ENCODE measurements at places on chromosomes 3 and 15. TPM values are rescaled to one million over a fixed set of nuclear protein-coding genes. Genes with fewer than 3 reads are reported as not detected.
A peak's percentile ranks its signal among the peaks of the same experiment; 100 is the strongest.

- no peak for DNase-seq
Observed at GRCh38 chr3:115498421-115498820, 124.9 kb upstream of the GAP43 start.

DNA sequence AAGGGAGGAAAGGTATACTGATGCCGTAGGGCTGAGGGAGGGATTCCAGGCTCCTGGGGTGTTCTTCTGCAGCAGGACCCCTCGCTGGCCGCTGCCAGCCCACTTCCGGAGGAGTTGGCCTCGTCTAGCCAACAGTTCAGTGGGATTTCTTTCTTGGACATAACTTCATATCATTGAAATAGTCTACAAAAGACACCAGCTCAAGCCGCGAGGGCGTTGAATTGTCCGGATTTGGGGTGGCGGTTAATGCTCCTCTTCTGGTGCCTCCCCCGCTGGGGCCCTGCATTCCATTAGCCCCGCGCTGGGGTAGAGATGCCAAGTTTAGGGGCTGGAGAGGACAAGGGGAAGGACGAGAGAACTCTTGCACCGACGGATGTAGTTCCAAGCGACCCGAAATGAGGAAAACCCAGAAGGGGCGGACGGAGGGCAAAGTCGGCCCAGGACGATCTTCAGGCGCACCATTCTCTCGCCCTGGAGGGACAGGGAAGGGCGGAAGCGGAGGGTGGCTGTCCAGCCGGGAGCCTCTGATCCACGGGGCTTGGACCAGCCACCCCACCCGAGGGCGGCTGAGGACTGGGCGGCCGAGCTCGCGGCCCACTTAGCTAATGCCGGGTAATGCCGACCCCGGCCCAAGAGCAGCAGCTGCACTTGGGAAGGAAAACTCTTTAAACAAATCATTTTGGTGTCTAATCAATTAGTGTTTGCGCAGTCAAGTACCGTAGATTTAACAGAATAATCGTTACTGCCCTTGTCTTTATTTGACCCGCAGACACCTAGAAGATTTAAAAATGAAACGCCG, 4.7 kb upstream of the ONECUT1 start:
- no peak for DNase-seq

DNA sequence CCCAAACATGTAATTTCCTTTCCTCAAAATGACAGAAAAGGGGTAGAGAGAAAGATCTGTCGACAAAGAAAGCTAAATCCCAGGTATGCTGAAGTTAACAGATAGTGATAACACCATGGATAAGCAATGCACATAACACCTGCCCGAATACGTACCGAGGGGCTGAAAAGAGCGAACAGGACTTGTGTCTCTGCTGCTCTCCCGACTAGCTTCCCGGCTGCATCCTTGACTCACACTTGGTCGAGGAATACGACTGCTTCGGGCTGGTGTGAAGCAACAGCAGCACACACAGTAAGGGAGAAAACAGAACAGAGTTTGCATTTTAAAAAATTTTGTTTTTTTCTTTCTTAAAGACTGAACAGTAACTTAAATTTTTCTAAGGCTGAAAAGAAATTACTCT, 136.4 kb downstream of the CLASP2 start:
- DNase-seq, result no peak

GRCh38 chr3:60657972-60658371, 593.3 kb downstream of the FHIT start:
- DNase-seq, result no peak

- peak; percentile 37 for DNase-seq
Observed at GRCh38 chr3:21041621-21042020, 709.4 kb downstream of the ZNF385D start.

GRCh38 chr15:69305204-69305931, 6.7 kb downstream of the PAQR5 start:
- no peak for DNase-seq

DNA sequence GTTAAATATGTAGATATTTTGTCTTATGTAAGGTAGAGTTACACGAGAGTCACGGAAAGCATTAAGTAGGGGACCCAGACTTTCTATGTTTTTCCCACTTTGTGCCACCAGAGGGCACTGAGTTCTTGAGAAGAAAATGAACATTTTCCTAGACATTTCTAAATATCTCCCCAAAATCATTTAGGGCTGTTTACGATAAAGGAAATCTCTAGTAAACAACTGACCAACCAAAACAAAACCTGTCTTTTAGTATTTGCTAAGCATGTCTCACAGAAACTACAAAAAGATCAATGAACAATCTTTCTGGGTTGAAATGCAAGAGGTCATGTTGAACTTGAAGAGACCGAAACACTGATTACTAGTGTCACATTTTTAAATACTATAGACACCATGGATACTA, 16.1 kb downstream of the POU1F1 start:
- peak; percentile 67 for DNase-seq

GRCh38 chr15:71186267-71186666, 71.0 kb downstream of the THSD4 start:
- DNase-seq, result peak; percentile 83

- no peak for DNase-seq
Observed at GRCh38 chr3:65535260-65535659, 503.5 kb downstream of the MAGI1 start.

DNA sequence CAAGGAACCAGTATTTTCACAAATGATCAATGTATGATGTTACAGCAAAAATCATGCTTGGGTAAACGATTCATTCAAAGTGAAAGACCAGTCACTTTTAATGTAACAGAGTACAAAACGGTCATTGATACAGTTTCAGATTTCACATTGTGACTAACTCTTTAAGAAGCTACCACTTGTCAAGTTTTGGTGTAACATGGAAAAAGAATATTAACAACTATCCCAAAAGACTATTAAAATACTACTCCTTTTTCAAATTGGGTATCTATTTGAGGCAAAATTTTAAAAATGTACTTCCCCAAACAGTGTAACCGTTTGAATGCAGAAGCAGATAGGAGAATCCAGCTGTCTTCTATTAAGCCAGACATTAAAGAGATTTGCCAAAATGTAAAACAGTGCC, 31.7 kb downstream of the AKAP13 start:
- no peak for DNase-seq

- DNase-seq, result no peak
Observed at GRCh38 chr15:98616397-98616796, 31.9 kb upstream of the IGF1R start.

DNA sequence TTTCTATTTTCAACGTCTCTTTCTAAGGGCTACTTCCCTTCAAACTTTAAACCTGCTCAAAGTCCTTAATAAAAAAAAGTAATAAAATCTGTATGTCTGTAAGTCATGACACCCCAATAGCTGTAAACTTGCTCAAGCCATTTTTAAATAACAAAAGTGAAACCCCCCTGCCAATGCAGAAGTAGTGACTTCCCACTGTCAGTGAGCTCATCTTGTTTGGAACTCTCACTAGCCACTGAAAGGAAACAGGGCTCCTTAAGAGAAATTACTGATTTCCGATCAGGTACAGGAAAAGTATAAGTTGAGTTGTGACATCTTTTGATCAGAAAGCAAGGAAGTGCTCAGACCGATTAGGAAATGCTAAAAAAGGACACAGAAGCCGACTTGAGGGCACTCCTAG, 27.6 kb upstream of the GPR171 start:
- no peak for DNase-seq

DNA sequence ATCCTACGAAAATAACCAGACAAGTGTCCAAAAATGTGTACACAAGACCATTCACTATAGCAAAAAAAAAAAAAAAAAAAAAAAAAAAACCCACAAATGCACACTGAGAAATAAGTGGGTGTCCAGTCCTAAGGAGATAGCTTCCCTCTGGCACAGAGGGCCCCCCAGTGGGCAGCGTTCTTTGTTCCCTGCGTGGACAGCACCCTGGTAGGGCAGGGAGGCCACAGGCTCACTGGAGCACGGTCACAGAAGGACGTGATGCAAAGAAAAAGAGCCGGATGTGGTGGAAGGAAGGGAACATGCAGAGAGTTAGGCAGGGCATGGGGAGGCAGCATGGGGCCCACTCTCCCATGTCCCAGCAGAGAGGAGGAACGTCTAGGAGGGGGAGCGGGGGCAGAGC, 210.7 kb upstream of the NSMCE3 start:
- DNase-seq, result no peak

GRCh38 chr15:57866149-57866736, 159.7 kb downstream of the POLR2M start:
- DNase-seq, result peak; percentile 55

DNA sequence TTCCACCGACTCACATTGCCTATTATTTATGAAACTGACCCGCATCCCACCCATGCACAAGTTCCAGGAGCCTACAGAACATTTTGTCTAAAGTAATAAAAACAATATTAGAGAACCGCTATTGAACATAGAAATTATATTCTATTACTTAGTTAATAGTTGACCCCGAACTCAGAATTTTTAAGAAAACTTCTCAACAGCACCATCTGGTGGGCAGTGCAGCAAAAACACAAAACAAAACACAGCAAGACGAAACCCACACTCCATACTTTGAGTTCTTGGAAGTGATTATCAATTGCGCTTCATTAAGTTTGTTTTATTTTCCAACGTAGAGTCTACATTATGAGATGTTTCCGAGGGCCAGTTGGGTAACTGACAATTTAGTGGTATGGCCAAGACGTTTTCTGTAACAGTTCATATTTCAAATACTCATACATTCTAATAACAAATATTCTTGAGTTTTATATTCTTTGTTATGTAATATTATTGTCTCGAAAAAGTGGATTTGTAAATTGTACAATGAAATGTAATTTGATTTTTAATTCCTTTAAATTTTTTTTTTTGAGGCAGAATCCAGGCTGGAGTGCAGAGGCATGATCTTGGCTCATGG, 24.0 kb upstream of the C3orf70 start:
- DNase-seq, result peak; percentile 77

- no peak for DNase-seq
Observed at GRCh38 chr3:101950510-101950909, 101.2 kb downstream of the NFKBIZ start.

GRCh38 chr3:126013751-126014156, 44.8 kb downstream of the ROPN1B start:
- no peak for DNase-seq

- no peak for DNase-seq
Observed at GRCh38 chr3:197218210-197218609, 80.2 kb downstream of the DLG1 start.

DNA sequence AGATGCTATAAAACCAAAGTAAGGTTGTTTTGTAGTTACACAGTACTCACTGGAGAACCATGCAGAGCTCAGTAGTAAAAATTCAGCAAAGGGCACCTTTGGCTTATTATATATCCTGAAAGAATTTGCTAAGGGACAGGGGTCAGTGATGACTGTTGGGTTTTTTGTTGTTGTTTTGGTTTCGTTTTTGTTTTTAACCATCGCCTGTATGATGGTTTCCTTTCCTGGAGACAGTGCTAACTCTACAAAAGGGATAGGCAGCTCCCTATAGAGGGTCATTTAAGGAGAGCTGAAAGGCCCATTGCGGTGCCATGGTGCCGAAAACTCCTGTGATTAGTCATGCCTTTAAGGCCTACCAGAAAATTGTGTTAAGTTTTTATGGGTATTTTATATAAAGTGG, 118.2 kb upstream of the GOLIM4 start:
- no peak for DNase-seq

DNA sequence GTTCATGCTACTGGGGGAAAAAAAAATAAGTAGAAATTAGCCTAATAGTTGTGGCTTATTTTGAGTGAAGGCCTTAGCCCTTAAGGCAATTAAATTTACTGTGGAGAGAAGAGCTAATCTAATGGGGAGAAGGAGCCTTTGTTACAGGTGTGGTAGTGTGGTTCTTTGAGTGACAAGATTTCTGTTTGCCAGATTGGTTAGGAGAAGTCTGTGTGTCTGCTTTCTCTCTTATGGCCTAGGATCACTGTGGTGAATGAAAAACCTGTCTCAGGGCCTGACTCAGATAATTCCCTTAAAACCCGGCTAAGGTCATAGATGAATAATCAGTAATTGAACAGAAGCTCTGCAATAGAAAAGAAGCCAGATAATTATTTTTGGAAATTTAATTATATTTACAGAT, 27.0 kb downstream of the OPA1 start:
- DNase-seq, result no peak

- no peak for DNase-seq
Observed at GRCh38 chr15:48361685-48362084, 30.5 kb downstream of the DUT start.

- DNase-seq, result no peak
Observed at GRCh38 chr15:39593656-39594445, 13.0 kb downstream of the THBS1 start.

- no peak for DNase-seq
Observed at GRCh38 chr3:11014253-11014652, 21.7 kb downstream of the SLC6A1 start.

DNA sequence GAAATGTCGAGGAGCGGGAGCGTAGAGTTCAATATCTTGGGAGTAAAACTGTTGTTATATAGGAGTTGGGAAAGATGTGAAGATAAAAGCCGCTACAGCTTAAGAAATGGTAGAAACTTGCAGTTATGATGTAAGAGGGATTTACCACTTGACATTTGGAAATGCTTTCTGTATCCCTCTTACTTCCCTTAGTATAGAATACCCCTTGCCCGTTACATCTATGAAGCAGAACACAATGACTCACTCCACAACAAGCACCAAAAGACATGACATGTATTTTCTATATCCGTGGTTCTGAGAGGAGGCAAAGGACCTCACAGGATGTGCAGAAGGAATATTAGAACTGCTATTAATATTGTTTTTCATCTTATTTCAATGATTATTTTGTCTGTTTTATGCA, 254.2 kb upstream of the NR2F2 start:
- no peak for DNase-seq

DNA sequence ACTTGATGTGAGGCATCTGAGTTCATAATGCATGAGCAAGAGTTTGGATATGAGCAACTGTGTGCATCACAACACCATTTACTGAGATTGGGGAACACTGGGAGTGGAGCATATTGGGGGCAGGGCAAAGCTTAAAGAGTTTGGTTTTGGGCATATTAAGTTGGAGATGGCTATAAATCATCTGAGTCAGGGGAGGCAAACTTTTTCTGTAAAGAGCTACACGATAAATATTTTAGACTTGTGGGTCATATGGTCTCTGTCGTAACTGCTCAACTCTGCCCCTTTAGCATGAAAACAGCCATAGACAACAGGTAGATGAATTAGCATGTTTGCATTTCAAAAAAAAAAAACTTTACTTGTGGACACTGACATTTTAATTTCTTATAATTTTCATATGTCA, 20.0 kb downstream of the ENTPD3 start:
- no peak for DNase-seq

- no peak for DNase-seq
Observed at GRCh38 chr15:52797625-52798501, 7.7 kb upstream of the ONECUT1 start.

GRCh38 chr15:42065033-42065432, 29.3 kb downstream of the PLA2G4D start:
- peak; percentile 78 for DNase-seq

GRCh38 chr3:39325236-39325635, 4.3 kb upstream of the CCR8 start:
- no peak for DNase-seq

HCLS1 gene
- 6.9 TPM for total RNA-seq

RAB6B gene
- total RNA-seq, result 5.8 TPM

AKAP13 gene
- 192 TPM for total RNA-seq

GPR156 gene
- 1.1 TPM for total RNA-seq

COL8A1 gene
- 22.4 TPM for total RNA-seq

NR1I2 gene
- not detected for total RNA-seq

GOLGA6D gene
- not detected for total RNA-seq

ITIH4 gene
- total RNA-seq, result 10.1 TPM

ZSCAN29 gene
- total RNA-seq, result 37.8 TPM

DNAH12 gene
- 0.21 TPM for total RNA-seq

TPM1 gene
- total RNA-seq, result 4,708 TPM

LDHAL6B gene
- not detected for total RNA-seq

GOLGA6L10 gene
- 4.1 TPM for total RNA-seq

SNAP23 gene
- total RNA-seq, result 69.4 TPM

Measured in tongue (tissue), 3 donors.